NCI-H526 treated with DMSO at 0.1 percent for 48 hours (cell line): ENCODE measurements at places on chromosomes 1 and 21.
A peak's percentile ranks its signal among the peaks of the same experiment; 100 is the strongest.

GRCh38 chr1:228958741-228959140 is 223.5 kb downstream of the RHOU start:
- DNase-seq = no peak

GRCh38 chr21:35139382-35139715 is 90.2 kb upstream of the RUNX1 start:
- no peak for DNase-seq

DNA sequence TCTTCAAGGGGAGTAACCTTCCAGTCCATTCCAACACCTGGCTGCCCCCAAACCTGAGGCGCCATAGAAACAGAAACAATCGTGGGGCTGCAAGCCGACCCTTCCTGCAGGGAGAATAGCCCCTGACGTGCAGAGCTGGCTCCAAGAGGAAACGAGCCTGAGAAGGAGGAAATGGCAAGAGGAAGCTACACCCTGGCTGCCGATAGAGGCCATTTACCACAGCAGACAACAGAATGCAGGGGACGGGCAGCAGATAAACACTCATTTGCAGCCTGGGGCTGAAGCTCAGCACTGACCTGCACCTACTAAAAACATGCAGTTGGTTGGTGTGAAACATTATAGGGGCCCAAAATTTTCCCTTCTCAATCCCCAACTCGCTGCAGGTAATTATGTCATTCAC is 8.7 kb upstream of the TDRD10 start:
- DNase-seq = no peak

- no peak for DNase-seq
Measured at GRCh38 chr1:183089025-183089639, 65.9 kb downstream of the LAMC1 start.

- no peak for DNase-seq
Measured at GRCh38 chr1:183697814-183698590, 44.9 kb upstream of the APOBEC4 start.

DNA sequence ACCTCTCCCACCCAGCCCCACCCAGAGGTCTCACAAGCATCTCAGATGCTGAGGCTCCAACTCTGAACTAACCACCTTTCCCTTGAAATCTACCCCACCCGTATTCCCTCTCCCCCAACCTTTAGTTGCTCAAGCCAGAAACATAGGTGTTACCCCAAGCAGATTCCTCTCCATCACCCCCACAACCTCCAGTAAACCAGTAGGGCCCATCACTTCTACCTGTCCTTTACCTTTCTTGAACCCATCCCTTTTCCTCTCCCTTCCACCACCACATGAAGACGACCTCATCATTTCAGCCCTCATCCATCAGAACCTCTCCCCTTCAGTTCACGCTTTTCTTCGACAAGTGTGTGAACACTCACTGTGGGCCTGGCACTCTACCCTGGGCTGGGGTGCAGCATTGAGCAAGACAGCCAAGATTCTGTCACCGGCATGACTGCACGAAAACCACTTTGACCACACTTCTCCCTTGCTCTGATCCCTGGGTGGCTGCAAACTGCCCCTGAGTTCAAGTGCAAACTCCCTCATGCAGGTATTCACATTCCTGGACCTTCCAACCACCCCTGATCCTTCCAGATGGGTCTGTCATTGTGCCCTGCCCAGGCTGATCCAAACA is 65.5 kb upstream of the LAPTM5 start:
- DNase-seq = no peak

- no peak for DNase-seq
Measured at GRCh38 chr21:42473498-42474042, 22.5 kb downstream of the RSPH1 start.

- no peak for DNase-seq
Measured at GRCh38 chr1:81525085-81525484, 275.6 kb upstream of the ADGRL2 start.

- no peak for DNase-seq
Measured at GRCh38 chr1:61709908-61710289, 15.0 kb downstream of the TM2D1 start.

DNA sequence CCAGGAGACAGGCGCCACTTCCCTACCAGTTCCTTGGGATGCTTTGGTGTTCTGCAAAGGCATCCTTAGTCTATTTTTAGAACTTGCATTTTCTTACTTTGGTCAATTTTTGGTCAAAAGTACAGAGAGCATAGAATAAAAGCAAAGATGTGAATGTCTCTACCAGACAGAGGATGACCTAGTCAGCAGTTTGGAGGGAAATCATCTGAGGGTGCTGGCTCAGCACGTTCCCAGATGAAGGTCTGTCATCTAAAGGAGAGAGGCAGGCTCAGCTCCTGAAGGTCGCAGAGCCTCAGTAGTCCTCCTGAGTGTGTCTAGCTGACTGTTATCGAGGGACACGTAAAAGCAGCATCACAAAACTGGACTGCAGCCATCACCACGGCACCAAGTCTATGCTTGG is 15.3 kb downstream of the CHRNB2 start:
- DNase-seq = no peak

DNA sequence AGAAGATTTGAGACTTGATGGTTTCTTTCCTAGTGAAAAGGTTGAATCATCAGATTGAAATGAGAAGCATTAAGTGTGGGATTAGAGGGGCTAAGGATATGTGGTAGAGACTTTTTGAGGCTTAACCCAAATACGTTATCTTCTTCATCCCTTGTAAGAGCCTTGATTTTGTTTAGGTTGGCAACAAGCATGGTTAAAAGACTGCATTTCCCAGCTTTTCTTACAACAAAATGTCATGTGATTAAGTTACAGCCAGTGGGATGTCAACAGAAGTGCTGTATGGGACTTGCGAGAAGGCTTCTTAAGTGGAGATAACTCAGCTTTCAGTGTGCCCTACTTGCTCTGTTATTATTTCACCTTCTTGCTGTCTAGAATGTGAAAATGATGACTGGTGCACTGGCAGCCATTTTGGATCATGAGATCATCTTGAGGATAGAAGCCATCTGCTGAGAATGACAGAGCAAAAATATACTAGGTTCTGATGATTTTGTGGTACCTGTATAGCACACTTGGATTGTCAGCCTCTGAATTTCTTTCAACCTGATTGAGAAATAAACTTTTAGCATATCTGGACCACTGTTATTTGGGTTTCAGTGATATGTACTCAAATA is 41.3 kb upstream of the GNG12 start:
- no peak for DNase-seq

DNA sequence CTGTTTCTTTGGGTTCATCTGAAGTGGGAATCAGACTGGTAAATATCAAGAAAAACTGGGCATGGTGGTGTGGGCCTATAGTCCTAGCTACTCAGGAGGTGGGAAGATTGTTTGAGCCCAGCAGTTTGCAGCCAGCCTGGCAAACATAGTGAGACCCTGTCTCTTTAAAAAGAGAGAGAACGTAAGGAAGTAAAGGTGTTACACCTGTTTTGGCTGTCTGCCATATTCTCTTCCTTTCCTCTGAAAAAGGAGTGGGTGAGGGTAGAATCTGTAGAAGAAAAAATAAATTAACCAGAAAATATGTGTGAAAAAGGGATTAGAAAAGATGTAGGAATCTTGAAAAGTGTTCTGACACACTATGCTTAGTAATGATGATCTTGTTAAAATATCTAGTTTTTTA is 20.0 kb downstream of the AHCYL1 start:
- no peak for DNase-seq

DNA sequence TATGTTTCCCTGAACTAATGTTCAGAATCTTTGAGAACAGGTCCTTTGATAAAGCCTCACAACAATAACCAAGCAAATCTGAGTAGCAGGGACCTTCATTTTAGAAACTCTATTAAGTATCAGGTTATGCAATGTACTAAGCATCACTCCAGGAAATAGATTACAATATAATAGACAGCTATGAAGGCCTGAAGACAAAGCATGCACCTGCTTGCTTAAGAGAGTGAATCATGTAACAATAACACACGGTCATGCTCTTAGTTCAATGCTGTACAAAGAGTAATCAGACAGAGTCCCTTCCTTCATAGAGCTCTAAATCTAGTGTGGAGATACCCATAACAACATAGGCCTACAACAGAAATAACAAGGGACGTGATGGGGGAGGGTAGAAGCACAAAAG is 8.1 kb upstream of the CMPK1 start:
- DNase-seq = no peak

DNA sequence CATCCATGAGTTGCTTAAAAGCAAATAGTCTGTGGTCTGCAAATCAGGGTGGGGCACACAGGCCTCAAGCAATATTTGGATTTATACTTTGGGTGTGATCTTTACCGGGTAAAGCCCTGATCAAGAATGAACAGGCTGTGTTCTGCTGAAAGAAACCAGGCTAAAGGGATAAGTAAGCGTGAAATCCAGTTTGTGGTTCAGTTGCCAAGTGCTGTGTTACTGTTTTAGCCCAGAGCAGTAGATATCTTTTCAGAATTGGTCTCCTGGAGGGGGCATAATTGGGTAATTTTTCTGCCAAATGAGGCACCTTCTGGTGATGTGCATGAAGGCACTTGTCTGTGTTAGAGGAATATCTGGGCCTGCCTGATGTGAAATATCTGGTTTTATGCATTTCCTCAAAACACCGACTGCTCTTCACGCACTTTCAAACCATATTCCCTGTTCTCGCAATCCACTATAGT is 21.4 kb downstream of the AIM2 start:
- DNase-seq = no peak

DNA sequence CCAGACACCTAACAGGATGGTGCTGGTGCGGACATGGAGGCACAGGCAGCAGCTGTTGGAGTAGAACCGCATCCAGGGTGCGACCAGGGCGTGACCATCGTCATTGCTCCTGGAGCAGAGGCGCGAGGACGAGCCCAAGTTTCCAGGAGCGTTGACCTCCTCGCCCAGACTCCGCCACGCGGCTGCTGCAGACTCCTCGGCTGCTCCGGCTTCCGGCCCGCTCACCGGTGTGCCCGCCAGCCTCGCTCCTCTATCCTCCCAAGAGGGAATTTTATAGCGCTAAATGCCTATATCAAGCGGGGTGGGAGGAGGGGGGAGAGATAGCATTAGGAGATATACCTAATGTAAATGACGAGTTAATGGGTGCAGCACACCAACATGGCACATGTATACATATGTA is 5.3 kb upstream of the S100A12 start:
- no peak for DNase-seq

- DNase-seq = no peak
Measured at GRCh38 chr1:205610036-205610435, 21.8 kb downstream of the ELK4 start.

DNA sequence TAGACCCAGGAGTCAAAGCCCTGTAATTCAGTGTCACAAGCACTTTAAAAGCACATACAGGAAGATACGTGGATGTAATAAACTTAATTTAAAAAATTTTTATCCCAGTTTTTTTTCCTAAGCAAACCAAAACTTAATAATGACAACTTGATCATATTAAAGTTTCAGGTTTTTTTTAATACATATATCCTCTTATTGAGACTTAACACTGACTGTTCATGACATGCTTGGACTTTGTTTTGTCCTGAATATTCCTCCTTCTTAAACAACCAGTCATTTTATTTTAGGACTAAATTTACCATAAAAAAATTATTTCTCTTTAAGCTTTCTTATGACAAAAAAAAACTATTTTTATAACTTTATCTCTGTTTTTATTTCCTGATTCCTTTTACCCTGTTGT is 64.1 kb downstream of the WDR4 start:
- DNase-seq = no peak

GRCh38 chr1:164895026-164895912 is 336.3 kb downstream of the PBX1 start:
- peak; percentile 92 for DNase-seq

- DNase-seq = no peak
Measured at GRCh38 chr21:38297871-38298270, 41.1 kb downstream of the KCNJ15 start.

GRCh38 chr1:113353580-113353979 is 36.7 kb upstream of the MAGI3 start:
- no peak for DNase-seq
